ENCODE measurements at places on chromosomes 2 and 18.

GRCh38 chr2:112149194-112149593 is 11.0 kb downstream of the FBLN7 start:
- DNase-seq, result no peak

GRCh38 chr2:237729681-237730475 is 68.7 kb upstream of the RBM44 start:
- no peak for DNase-seq

DNA sequence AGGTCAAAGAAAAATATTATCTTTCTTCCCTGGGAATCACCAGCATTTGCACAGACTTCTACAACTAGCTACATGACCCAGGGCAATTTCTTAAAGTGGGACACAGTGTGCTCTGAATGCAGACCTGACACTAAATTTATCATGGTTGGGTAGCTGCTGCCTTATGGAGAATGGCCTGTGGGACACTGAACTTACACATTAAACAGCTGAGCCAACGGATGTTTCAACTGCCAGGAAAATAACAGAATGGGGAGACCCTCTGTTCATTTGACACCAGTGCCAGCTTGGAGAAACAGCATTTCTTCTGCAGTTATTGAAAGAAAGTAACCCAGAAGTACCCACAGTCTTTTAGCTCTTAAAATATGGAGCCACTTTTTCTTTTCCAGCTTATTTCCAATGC is 54.1 kb downstream of the SLC8A1 start:
- DNase-seq, result no peak

DNA sequence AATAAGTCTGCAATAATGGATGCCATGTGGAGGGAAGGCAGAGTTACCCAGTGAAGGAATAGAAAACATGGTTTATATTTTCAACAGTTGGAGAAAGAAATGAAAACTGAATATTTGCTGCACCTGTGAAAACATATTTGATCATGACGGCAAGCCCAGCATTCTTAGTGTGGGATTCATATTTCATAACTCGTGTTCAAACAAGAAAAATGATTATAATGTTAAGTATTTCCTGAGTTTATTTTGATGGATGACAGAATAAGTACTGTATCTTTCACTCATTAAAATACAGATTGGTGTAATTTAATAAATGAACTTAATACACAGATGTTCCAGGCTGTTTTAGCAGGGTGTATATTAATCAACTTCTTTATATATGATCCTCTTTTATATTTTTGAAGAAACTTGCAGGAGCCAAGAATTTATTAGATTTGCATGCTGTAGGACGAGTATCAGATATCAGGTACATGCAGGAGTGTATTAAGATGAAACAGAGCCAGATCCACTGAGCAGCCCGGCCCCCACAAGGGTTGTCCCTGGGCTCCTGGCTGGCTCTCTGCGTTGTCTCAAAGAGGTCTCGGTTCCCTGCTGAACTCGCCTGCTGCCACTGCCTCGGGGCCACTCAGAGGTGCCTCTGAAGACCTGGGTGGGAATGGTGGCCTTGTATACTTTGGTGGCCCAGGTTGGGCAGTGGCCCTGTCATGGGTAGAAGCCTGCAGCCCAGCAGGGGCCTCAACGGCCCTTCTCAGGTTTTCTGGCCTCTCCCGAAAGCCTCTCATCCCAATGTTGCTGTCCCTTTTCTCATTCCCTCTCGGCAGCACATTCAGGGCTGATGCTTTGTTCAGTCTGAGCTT is 95.0 kb upstream of the LDAH start:
- no peak for DNase-seq

DNA sequence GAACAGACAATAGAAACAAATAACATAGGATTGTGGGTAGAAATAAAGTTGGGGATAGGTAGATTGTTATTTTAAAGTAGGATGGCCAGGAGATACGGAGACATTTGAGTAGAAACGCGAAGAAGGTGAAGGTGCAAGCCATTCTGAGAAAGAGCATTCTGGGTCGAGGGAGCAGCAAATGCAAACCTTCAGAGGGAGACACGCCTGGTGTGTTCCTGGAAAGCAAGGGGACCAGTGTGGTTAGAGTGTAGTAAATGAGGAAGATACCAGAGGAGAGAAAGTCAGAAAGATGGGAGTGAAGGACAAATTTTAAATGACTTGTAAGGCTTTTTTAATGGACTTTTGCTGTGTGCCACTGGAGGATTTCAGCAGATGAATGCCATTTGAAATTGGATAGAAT is 1.7 kb downstream of the CYP20A1 start:
- DNase-seq, result no peak

- DNase-seq, result no peak
Measured at GRCh38 chr18:70022636-70023035, 75.0 kb upstream of the CD226 start.

GRCh38 chr18:36419188-36419899 is 121.8 kb downstream of the FHOD3 start:
- DNase-seq, result no peak

DNA sequence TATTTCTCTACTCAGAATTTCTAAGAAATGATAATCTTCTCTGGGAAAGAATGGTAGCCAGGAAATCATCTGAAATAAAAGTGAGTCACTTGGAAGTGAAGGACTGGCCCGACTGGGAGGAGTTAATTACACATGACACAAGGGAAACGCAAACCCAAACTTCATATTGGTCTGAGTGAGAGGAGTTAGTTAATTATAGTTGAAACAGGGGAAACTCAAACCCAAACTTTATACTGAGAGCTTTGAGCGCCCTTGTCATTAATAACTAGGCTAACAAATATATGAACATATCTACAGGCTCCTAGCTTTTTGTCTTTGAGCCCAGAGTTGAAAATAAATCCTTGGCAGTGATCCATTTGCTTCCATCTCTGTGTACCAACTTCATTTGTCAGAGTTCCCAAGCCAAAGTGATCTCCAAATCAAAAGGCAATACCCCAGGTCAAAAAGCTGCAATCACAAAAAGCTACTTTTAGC is 187.8 kb upstream of the COL3A1 start:
- DNase-seq, result no peak

GRCh38 chr2:63027220-63027619 is 23.4 kb upstream of the OTX1 start:
- DNase-seq, result no peak

- DNase-seq, result no peak
Measured at GRCh38 chr2:216298719-216299495, 73.4 kb downstream of the MARCHF4 start.

- DNase-seq, result peak; percentile 53
Measured at GRCh38 chr2:240839152-240840143, 19.4 kb upstream of the KIF1A start.

DNA sequence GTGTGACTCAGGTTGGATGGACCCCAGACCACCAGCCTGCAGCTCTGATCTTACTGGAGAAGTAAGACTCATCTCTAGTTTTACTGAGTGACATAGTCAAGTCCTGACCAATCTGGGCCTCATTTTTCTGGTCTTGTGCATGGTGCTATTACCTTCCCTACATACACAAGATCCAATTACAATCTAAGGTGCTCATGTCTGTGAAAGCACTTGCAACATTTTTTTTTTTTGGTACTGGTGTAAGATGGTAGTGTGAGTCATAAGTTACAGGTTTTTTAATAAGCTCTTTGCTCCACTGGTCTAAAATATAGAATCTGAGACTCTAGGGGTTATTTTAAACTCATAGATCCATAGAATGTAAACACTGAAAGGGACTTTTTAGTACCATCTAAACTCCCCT is 117.3 kb upstream of the EFEMP1 start:
- DNase-seq, result no peak

DNA sequence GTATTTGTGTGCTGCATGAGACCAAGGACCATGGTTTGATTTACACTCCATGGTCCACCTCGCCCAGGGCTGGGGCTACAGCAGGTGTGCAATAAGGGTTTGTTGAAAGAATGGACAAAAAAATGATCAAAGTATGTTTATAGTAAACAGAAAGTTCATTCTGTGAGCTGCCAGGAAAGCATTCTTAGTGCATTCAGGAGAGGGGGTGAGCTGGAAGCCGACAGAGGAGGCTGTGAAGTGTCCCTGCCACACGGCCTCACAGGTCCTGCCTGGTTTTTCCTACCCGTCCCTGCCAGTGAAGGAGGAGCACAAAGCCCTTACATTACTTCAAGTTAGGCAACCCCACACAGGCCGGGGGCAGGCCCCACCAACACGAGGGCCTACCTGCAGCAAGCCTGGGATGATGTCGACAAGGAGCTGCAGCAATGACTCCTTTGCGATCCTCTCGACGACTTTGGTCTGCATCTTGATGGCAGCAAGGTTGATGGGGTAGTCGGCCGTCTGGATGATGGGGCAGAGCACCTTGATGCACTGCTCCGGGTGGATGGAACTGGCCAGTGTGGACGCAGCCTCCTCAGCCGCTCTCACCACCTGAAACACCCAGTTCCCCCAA is 63.2 kb upstream of the TFCP2L1 start:
- no peak for DNase-seq

GRCh38 chr18:50277942-50278341 is 3.4 kb downstream of the MBD1 start:
- DNase-seq, result no peak

DNA sequence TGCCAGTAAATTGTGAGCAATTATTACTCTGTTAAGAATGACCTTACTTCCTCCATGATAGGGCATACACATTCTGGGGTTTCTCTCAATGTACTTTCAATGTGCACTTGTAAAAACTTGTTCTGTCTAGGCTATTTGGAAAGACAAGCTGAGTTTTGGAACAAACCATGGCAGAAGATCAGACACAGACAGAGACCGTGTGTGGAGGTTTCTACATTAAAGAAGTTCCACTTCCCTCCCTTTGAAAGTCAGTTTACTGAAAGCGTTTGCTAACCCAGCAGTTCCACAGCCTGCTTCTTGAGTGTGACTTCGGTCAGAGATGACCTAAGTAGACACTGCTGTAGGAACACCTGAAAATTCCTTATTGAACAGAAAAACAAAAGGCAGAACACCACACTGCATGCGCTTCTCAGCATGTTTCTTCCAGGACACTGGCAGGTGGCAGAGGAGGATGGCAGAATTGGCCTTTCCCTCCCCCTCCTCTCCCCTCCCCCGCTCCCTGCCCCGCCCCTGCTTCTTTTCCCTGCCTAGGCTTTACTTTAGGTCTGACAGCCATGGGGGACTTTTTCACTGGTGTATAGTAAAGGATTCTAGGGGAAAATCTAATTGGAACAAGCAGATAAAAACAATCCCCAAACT is 109.8 kb downstream of the NOL10 start:
- DNase-seq, result no peak

DNA sequence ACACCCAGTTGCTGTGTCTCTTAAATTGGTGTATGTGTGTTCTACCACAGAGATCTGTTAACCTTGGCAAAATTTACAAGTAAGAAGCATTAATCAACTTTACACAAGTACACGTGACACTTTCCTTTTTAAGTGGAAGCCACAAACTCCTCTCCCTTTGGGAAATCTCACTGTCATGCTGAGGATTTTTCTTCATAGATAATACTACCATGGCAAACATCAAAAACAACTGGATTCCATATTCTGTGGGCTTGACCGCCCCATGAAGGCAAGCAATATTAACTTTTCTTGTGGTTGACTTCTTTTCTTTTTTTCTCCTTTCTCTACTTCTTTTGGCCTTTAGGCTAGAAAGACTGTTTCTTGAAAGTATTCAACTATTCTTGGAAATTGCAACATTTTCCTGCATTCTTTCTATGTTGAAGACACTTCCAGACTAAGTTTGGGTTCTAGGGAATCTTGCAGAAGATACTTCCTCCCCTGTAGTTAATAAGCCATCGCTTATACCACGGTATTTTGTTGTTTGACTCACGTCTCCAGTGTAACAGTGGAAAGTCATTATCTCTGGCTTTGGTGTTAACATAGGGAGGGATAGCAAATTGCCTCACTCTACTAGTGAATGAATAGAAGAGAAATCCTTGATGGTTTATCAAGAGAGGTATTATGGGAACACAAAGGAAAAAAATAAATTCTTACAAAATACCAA is 79.5 kb downstream of the SLC8A1 start:
- DNase-seq, result no peak

- DNase-seq, result no peak
Measured at GRCh38 chr2:40118622-40119021, 333.3 kb downstream of the SLC8A1 start.
